ENCODE measurements at places on chromosomes 7 and 10.

- DNase-seq, result peak; percentile 53
These were observed 149.3 kb upstream of the SHH start for GRCh38 chr7:155961241-155962190.

GRCh38 chr10:69317626-69318105, 39.4 kb downstream of the HK1 start:
- no peak for DNase-seq

DNA sequence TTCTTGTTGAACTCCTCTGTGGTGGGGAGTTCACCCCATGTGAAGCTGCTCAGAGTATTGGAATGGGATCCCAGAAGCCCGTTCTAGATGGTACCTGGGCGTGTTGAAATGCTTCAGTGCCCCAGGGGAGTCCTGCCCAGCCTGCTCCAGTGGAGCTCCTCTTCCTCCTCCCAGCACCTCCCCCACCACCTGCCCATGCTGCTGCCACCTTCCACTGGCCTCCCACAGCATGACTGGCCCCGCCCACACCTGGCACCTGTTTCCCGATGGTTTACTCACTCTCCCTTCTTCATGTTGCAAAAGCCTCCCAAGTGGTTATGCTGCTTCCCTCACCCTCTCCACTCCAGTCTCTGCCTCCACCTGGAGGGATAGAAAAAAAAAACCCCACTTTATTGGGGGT, 32.2 kb upstream of the PCBD1 start:
- DNase-seq, result no peak

GRCh38 chr7:135239263-135239662, 5.6 kb downstream of the STRA8 start:
- no peak for DNase-seq

DNA sequence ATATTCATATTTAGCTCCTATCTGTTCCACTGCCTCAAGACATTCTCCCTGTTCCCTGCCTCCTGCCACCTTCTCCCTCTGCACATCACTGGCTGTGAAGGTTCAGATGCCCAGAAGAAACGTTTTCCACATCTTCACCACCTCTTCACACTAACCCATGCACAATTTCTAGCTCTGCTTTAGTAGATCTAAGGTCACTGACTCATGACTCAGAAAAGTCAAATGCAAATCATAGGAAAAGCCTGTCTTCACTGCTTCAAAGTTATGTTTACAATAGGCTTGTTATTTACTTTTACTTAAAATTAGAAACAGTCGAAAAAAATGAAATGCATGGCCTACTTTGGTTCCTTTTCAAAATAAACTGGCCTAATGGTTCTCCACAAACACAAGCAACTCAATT, 2.5 kb downstream of the SCRN1 start:
- no peak for DNase-seq

GRCh38 chr7:12549106-12549505, 21.4 kb upstream of the SCIN start:
- no peak for DNase-seq

- DNase-seq, result peak; percentile 22
These were observed 120.6 kb downstream of the CLEC2L start for GRCh38 chr7:139643951-139644585.

- DNase-seq, result no peak
These were observed 9.9 kb downstream of the TTYH3 start for GRCh38 chr7:2641406-2642393.

- no peak for DNase-seq
These were observed 25.4 kb upstream of the PRKAG2 start for GRCh38 chr7:151902311-151902710.

DNA sequence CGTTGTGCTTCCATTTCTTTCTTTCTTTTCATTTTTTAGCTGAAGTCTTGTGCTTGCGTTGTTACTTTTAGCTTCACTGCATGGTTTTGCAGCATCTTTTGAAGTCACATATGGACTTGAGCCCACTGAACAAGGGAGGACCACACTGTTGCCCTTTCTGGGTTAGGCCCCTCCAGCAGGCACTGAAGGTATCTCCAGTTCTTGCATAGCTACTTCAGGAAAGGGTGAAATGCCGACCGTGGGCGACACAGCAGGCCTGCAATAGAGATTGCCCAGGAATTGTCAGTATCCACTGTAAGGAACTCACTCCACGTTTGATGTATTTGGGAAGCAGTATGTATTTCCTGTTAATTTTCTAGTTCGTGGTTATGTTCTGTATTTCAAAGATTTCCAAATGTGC, 85.1 kb downstream of the WDR37 start:
- no peak for DNase-seq

DNA sequence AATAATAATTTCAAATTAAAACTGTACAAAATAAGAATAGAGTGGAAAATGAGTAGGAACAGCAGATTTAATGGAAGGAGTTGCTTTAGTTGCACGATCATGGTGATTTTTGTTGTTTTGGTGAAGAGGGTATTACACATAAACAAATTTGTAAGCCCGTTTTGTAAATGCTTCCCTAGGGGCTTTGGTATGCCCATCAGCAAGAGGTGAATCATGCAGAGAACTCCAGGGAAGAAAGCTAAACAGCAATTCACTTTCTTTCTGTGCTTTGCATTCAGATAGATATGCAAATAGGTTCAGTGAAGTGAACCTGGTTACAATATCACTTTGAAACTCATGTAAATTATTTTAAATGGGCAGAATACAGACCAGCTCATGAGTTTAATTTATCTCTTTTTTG, 422.2 kb upstream of the MTPN start:
- DNase-seq, result no peak

DNA sequence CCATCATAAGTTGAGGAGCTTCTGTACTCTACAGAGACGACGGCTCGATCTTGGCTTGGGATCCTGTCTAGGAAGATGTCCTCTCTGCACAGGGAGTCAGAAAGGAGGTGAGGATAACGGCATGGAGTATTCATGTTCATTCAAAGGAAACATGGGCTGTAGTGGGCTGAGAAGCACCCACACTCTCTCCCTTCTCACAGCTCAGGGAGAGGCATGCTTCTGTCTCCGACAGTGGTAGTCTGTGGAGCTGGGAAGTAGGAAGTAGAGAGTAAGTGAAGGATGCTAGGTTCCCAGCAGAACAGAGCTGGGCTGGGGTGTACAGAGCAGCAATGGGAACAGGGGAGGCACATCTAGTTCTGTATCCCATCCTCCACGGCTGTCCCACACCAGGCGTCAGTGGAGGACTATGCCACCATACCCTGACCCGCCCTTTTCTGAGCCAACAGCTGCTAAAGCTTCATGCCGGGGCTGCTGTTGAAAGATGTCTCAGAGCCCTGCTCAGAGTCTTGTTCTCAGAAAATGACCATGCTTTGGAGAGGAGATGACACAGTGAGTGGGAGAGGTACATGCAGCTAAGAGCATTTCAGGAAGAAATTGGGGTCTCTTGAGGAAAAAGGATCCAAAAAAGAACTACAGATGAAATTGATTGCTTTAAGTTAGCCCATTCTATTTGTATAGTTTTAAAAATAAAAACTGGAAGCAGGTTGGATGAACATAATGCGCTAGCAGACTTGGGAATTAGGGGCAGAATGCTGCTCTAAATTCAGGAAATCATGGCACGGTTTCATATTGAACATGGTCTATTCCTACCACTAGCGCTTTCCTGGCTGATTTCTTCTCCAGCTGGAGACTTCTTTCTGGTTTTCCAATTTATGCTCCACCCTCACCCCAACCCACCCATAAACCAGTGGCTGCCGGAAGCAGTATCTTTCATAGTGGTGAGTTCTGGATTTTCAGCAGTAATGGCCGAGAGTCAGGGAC, 138.6 kb downstream of the CHN2 start:
- DNase-seq, result no peak

- no peak for DNase-seq
These were observed 1231.6 kb upstream of the CELF2 start for GRCh38 chr10:9786101-9786500.

DNA sequence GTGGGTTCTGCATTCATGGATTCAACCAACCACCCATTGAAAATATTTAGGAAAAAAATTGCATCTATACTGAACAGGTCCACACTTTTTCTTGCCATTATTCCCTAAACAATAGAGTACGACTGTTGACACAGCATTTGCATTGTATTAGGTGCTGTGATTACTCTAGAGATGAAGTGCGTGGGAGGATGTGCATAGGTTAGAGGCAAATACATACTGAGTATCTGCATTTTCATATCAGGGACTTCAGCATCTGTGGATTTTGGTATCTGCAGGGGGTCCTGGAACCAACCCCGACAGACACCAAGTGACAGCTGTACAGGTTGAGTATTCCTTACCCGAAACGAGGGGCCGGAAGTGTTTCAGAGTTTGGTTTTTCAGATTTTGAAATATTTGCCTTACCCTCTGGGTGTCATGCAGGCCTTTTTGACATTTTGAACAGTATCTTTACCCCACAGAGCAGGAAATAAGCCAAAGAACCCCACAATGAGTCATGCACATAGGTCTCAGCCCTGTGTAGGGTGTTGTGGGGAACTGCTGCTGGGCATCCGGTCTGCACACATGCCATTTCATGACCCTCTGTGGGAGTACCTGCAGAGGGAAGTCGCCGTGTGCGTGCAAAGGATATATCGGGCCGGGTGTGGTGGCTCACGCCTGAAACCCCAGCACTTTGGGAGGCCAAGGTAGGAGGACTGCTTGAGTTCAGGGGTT, 14.5 kb downstream of the NUDT5 start:
- peak; percentile 73 for DNase-seq

GRCh38 chr10:64312876-64313275, 791.7 kb downstream of the REEP3 start:
- no peak for DNase-seq

DNA sequence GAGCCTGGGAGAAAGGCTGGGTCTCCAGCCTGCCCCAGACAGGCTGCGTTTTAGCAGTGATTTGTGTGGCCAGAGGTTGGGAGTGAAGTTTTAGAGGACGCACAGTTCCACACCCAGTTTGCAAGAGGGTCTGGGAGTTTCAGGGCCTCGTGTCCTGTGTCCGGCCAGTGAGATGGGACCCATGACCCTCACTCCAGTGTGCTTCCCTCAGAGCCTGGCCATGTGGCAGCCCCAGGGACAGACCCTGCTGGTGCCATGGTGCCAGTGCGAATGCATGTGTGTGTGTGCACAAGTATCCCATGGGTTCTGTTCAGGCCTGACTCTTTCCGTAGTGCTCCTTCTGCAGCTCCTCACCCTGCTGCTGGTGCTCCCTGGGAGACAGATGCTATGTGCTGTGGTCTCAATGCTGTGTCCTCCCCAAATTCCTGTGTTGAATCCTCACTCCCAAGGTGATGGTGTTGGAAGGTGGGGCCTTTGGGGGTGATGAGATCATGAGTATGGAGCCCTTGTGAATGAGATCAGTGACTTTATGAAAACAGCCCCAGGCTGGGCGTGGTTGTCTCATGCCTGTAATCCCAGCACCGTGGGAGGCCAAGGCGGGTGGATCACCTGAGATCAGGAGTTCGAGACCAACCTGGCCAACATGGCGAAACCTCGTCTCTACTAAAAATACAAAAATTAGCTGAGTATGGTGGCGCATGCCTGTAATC, 16.5 kb downstream of the ECHDC3 start:
- DNase-seq, result no peak

- no peak for DNase-seq
These were observed 52.9 kb downstream of the LYZL2 start for GRCh38 chr10:30576641-30577040.

DNA sequence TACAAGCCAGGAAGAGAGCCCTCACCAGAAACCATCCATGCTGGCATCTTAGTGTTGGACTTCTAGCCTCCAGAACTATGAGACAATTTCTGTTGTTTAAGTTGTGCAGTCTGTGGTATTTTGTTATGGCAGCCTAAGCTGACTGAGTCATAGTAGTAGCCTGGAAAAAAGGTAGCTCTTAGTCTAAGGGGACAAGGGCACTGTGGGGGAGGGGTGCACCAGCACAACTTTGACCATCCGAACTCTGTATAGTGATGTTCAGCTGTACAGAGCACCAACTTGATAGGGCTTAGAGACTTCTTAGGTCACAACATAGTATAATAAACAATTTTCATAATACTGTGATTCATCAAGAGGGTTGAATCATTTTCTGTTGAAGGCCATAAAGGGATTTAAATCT, 14.3 kb downstream of the EIF4EBP2 start:
- peak; percentile 45 for DNase-seq

DNA sequence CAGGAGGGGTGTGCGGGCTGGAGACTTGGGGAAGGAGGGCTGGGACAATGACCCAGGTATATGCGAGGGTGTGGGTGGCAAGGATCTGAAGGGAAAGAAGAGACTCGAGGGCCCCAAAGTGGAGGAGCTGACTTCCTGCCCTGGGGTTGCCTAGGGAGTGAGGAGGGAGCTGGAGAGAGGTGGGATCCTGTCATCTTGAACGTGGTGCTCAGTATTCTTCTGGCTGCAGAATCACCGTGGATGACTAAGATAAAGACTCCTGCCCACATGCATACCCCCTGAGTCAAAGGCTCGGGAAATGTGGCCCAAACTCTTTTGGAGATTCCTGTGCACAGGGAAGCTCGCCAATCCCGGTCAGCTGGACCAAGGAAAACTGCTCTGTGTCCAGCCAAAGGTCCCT, 31.2 kb downstream of the COL17A1 start:
- DNase-seq, result no peak

DNA sequence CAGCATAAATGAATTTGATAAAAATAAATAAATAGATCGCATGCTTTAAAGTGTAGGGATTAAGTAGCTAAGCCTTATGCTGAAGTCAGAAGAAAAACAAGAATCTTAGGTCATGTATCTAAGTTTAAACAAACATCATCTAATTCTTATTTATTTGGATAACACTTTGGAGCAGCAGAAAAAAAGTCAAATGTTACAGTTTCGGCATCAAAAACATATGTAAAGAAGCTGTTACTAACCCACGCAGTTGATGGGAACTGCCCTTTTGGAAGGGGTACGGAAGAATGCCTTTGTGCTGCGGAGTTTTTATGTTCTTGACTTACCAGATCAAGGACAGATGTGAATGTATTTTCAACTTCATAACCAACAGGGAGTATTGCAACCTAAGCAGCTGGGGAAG, 37.3 kb upstream of the HABP2 start:
- DNase-seq, result no peak

GRCh38 chr7:997404-998395, 14.7 kb downstream of the CYP2W1 start:
- DNase-seq, result no peak

DNA sequence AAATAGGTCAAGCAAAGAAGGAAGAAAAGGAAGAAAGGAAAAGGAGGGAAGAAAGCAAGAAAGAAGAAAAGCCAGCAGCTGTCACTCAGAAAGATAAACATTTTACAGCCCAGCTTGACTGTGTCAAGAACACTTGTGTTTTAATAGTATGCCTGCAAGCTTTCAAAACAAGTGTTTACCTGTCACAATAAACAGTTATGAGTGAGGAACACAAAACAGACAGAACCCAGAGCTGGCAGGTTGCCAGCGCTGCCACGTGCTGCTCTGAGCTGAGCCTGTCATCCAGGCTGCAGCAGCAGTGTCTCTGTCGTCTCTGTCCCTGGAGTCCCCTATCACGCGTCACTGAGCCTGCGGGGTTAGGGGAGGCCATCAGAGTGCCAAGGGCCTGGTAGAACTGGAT, 827.6 kb upstream of the AUTS2 start:
- no peak for DNase-seq

Measured in activated CD4-positive, alpha-beta T cell treated with anti-CD3 and anti-CD28 coated beads for 48 hours (primary cell).